ENCODE measurements at places on chromosomes 4 and X. TPM values are rescaled to one million over a fixed set of nuclear protein-coding genes. Genes with fewer than 3 reads are reported as not detected.

Gene HEPH
- 109 TPM for total RNA-seq

Gene GABRG1
- not detected for total RNA-seq

Gene PRR32
- total RNA-seq: not detected

Gene OPRPN
- not detected for total RNA-seq

Gene NOX1
- not detected for total RNA-seq
